Stimulated activated CD4-positive, alpha-beta T cell treated with anti-CD3 and anti-CD28 coated beads, Interleukin-1b, Interleukin-23, amount 100 ng/mL, for 1 hour (primary cell): ENCODE measurements at places on chromosomes 12 and 14.
A peak's percentile ranks its signal among the peaks of the same experiment; 100 is the strongest.

DNA sequence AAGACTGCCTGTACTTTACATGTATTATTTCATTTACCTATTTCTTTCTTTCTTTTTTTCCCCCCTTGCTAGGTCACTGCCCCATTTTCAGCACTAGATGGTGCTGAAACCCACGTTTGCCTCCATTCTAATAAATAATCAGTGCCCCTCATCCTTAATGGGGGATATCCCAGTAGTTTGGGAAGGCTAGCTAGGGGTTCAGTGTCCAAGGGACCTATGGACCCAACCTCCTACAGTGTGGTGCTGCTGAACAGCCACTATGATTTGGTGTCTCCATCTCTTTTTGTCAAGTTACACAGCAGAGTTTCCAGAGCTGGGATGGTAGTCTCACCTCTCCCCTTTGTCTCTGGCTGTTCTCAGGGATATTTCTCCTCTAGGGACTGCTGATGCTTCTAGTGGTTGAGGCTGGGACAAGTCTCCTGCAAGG lies 6.5 kb upstream of the HCFC2 start:
- DNase-seq = no peak

- DNase-seq = no peak
Observed at GRCh38 chr14:74392616-74393570, 33.1 kb downstream of the SYNDIG1L start.

DNA sequence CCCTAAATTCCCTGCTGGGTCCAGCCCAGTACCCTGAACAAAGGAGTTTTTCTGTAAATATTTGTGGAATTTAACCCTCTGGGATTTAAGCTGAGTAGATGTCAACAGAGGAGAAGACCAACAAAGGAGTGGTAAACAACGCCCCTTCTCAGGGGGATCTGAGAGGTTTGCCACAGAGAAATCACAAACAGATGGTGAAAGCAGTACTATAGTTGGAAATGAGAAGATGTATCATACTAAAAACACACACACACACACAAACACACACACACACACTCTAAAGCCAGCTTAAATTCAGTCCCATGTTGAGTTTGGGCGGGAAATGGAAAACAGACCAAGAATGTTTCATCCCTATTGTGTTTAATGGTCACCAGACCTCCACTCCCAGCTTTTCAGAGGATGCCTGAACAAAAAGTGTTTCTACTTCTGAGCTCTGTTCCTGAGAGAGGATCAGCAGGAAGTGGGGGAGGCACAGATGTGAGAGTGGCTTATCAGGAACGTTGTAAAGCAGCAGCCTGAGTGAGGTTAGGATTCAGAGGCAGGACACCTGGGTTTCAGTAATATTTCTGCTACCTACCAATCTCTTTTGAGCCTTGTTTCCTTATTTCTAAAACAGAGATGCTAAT lies 3.2 kb downstream of the BIN2 start:
- no peak for DNase-seq

DNA sequence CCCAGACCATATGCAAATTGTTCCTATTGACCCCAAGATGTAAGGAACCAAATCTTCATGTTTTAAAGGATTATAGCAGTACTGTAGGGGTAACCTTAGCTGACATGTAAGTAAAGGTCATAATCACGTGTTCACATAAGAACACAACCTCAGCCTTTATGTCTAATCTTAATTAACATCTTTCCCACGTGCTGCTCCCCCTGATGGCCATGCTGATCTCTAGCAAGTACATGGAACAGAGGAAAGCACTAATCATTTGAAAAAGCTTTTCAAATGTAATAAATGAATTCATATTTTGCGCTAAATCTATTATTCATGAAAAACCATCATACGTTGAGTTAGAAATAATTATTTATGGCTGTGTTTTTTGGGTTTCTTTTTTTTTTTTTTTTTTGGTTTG lies 30.5 kb upstream of the ITPR2 start:
- no peak for DNase-seq

- no peak for DNase-seq
Observed at GRCh38 chr14:104991896-104992230, 6.3 kb downstream of the CLBA1 start.

DNA sequence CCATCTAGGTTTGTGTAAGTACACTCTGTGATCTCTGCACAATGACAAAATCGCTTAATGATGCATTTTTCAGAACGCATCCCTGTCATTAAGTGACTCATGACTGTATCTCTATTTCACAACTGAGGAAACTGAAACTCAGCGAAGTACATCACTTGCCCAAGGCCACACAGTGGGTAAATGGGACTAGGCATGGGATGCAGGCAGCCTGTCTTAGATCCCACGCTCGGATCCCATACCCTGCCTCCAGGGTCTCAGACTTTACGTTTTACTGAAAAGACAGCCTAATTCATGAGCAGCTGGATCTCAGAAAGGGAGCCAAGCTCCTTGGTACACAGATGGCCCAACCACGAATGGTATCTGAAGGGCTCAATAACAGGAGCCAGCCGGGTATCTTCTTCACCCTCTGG lies 2.4 kb upstream of the MLEC start:
- no peak for DNase-seq

- DNase-seq = no peak
Observed at GRCh38 chr12:54430471-54431069, 11.5 kb upstream of the ITGA5 start.

GRCh38 chr12:47868041-47868440 lies 36.8 kb downstream of the VDR start:
- DNase-seq = no peak

GRCh38 chr14:72782817-72783216 lies 111.1 kb downstream of the DPF3 start:
- no peak for DNase-seq

DNA sequence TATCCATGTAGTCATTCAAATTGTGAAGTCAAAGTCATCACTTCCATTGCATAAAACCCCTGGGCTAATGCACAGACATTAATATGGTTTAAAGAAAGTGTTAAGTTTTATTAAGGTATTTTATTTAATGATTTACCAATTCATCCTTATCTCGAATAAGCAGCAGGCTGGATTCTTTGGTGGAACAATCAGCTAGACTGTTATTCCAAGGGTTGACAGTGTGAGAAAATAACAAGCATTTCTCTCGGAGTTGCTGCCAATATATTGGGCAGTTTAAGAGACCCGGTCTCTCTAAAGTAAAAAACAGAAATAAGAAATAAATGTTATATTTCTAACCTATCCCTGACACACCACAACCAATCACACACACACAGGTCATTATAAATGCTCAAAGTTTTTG lies 9.4 kb downstream of the KLRB1 start:
- no peak for DNase-seq

DNA sequence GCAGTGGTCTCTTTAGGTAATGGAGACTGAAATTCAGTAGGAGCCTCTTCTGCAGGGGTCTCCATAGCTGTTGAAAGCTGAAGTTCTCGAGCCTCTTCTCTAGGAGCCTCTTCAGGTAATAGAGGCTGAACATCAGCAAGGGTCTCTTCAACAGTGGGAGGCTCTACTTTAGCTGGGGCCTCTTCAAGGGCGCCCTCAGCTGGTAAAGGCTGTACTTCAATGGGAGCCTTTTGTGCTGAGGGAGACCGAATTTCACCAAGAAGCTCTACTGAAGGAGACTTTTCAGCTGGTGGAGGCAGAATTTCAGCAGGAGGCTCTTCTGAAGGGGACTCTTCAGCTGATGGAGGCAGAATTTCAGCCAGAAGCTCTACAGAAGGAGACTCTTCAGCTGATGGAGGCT lies 1.5 kb downstream of the FSCB start:
- DNase-seq = no peak

DNA sequence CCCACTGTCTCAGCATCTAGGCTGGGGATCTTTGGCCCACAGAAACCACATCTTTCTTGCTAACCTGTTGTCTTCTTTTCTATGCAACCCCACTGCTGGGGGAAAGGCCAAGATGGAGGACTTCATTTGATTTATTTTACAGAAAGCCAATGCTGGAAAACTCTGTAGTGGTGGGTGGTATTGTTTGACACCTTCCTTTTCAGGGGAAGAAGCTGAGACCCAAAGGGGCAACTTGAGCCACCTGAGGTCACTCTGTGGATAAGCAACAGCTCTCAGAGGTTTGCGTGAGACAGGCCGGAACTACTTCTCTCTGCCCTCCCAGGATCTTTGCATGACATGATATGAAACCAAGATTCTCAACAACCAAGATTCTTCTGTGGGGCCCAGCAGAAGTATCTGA lies 645.2 kb downstream of the VRK1 start:
- no peak for DNase-seq

DNA sequence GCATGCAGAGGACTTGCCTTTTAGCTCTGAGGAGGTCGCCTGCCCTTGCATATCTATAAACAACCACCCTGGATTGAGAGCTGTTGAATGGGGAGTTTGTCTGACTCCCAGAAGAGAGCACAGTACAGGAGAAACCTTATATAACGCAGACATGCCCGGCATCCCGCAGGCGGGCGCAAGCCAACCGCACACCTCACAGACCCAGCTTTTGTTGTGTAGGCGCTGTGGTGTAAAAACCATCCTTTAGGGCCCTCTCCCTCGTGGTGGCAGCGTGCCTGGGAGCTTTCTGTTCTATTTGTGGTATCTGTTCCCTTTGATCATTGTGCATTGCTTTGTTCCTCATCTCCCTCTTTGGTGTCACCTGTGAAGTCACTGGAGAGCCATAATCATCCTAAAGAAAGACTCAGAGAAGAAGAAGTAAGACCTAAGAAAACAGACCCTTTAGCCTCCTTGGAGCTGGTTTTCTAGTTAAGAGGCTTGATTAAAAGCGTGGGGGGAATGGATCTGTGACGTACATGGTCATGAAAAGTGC lies 77.7 kb downstream of the ETV6 start:
- peak; percentile 16 for DNase-seq

DNA sequence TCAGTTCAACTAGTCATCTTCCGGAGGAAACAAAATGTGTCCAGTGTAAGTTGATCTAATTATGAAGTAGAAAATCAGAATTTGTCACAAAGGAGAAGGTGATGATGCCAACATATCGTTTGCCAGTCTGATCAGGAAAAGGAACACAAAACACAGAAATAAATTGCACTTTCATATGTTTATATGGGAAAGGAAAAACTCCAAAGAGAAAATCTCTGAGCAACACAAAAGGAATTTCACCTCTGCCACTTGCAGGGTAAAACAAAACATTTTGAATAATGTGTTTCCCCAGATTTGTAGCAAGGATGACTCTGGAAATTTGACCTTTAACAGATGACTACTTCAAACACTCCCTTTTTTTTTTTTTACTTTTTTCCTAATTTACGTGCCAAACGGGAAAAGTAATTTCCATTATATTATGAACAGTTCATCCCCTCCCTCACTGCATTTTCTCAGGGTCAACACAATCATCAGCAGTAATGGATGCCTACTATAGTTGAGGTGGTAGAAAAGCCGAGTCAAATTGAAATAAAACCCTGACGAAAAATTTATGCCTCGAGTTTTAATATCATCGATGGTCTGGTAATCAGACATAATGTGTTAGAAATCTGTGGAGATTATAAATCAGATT lies 25.6 kb downstream of the MGAT4C start:
- DNase-seq = no peak

DNA sequence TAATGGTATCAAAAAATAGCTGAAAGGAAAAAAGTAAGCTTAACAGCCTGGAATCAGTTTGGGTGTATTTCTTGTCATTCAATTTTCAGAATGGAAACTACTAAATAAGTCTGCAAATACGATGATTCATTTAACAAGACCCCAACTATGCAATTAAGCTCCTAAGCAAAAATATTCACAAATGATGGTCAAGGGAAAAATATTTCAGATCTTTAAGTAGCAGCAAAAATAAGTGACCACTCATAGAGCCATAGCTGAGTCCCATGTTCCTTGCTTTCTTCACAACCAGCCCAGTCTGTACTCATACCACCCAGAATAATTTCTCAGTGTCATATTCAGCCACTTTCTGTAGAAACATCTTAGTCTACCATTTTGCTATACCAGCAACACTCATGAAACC lies 185.4 kb downstream of the PPM1H start:
- DNase-seq = no peak

DNA sequence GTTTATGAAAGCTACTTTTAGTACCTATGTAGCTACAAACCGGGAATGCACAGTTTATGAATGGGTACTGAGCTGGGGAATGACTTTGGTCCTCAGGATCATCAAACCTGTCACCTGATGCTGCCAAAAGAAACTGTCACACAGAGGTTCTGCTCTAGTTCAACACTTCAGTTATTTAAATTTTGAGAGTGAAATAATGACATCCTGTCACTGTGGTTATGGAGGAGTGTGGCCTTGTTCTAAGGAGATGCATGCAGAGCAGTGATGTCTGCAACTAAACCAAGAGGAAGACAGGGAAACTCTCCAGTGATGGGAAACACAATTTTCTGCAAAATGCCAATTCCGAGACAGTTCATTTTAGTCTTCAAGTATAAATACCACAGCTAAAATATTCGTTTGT lies 4.8 kb upstream of the AEBP2 start:
- DNase-seq = no peak

DNA sequence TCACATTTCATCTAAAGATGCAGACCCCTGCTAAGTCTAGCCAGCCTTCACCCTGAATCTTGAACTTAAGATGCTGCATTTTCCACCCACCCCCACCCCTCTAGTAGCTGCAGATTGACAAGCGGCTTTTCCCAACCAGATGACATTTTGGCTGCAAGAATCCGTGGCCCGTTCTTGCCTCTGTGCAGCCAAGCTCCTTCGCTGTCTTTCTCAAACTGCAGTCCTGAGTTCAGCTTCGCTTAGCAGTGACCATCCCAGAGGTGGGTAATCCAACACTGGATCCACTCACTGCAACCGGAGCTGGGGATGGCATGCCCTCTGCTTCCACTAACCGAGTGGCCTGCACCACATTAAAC lies 765 bp upstream of the NFYB start:
- DNase-seq = no peak

- no peak for DNase-seq
Observed at GRCh38 chr12:104480012-104480411, 23.3 kb downstream of the CHST11 start.

- no peak for DNase-seq
Observed at GRCh38 chr12:79414252-79414651, 276.5 kb downstream of the PAWR start.
